ENCODE measurements at places on chromosomes 4 and X.

GRCh38 chr4:109994415-109994827, 81.7 kb downstream of the EGF start:
- DNase-seq, result no peak

GRCh38 chr4:182881914-182882313, 35.3 kb downstream of the DCTD start:
- no peak for DNase-seq

DNA sequence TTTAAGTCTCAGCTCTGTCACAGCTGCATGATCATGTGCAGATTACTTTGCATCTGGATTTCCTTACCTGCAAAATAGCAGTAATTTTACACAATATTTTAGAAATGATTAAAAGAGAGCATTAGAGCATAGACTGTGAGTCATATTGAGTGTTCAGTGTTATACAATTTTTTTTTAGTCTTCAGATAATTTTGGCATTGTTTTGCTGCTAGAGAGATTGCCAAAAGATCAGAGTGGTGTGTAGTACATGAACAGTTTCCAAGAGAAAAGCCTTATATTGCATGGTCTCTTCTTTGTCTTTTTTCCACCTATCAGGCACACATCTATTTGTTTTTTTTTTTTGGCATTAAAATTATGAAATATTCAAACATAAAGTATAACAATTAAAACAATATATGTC, 209.6 kb upstream of the TLL1 start:
- DNase-seq, result no peak

GRCh38 chr4:15901998-15902397, 36.5 kb downstream of the FGFBP1 start:
- no peak for DNase-seq

GRCh38 chr4:110042545-110043517, 130.1 kb downstream of the EGF start:
- no peak for DNase-seq

- no peak for DNase-seq
Observed at GRCh38 chr4:77001907-77002306, 52.4 kb downstream of the SEPTIN11 start.

DNA sequence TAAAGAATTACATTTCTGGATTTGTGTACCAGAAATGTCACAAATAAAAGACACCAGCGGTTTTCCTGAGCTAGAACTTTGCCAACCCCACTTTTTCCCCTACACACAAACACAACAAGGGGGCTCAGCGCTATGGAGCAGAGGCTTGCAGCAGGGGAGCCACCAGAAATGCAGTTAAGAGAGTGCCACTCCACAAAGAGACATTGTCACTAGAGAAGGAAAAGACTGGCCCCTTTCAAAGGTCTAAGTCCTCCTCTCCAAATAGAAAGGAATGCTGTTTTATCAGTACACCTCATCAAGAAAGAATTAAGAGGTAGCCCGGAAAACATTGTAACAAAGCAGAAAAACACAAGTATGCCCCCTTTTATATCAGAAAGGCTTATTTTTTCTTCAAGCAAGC, 419.5 kb downstream of the HNRNPD start:
- no peak for DNase-seq

GRCh38 chrX:119942173-119942819, 1.3 kb downstream of the NKAP start:
- no peak for DNase-seq

DNA sequence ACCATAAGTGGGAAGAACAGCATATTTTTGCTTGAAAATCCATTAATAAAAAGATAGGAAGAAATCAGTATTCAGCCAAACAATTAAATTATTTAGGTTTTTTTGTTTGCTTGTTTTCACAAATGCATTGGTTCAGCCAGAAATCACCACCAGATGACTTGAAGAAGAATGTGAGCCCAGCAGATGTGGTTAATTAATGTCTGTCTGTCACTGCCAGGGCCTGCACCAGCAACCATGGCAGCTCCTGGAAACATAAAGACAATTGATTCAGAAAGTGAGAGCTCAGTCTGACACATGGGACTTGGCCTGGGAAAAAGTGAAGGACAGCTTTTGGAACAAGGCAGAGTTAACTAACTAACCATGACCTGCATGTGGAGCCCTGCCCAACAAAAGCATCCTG, 74.0 kb downstream of the MAOB start:
- no peak for DNase-seq

- no peak for DNase-seq
Observed at GRCh38 chrX:65677954-65678469, 10.6 kb downstream of the MSN start.

- no peak for DNase-seq
Observed at GRCh38 chr4:106353786-106354185, 14.8 kb downstream of the GIMD1 start.

DNA sequence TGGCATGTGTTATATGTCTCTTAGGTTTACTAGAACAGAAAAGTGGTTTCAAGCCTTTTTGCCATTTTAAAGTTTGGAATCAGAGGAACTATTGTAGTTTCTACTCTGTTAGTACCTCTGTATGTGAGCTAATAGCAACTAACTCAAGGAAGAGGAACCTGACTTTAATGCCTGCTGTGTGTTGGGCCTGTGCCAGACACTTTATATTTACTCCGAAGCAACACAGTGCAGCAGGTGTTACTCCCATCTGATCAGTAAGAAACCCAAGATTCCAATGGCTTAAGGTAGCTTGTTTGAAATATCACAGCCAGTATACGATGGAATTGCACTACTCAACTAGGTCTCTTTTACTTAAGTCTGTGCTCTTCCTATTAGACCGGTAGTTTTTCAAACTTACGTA, 79.2 kb downstream of the USP9X start:
- DNase-seq, result no peak

DNA sequence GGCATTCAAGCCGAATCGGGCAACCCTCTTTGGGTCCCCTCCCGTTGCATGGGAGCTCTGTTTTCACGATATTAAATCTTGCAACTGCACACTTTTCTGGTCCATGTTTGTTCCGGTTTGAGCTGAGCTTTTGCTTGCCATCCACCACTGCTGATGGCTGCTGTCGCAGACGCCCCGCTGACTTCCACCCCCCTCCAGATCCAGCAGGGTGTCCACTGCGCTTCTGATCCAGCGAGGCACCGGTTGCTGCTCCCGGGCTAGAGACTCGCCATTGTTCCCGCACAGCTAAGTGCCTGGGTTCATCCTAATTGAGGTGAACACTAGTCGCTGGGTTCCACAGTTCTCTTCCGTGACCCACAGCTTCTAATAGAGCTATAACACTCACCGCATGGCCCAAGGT, 13.3 kb downstream of the ACOX3 start:
- no peak for DNase-seq

GRCh38 chr4:163109967-163110366, 56.7 kb downstream of the NAF1 start:
- no peak for DNase-seq

- no peak for DNase-seq
Observed at GRCh38 chr4:77355731-77356130, 198.7 kb downstream of the CCNG2 start.

- no peak for DNase-seq
Observed at GRCh38 chr4:52685316-52685715, 26.2 kb upstream of the USP46 start.

DNA sequence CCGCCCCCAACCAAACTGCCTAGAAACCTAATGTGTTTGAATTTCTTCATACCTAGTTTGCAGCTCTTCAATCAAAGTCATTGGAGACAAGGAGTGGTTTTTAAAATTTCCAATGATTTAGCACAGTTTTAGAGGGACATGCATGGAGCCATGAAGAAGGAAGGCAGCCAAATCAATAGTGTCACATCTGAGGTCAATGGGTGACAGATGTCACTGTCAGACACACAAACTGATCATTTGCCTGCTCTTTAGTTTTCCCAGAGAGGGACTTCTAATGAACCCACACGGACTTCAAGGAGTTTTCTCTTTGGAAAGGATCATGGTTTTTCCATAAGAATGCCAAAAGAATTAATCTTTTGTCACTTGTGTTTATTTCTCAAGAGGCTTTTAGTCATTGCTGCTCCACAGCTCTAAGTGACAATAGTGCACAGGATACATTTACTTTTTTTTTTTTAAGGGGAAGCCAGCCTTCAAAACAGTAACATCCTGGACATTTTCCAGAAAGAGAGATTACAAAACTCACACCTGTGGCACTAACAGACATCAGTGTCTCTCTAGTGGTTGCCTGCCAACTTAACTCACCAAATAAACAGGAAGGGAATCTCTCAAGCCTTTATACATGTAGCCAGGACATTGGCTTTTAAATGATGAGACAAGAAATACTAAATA, 251.1 kb upstream of the DIAPH2 start:
- DNase-seq, result no peak

- DNase-seq, result no peak
Observed at GRCh38 chrX:153829549-153829798, 870 bp downstream of the PDZD4 start.

DNA sequence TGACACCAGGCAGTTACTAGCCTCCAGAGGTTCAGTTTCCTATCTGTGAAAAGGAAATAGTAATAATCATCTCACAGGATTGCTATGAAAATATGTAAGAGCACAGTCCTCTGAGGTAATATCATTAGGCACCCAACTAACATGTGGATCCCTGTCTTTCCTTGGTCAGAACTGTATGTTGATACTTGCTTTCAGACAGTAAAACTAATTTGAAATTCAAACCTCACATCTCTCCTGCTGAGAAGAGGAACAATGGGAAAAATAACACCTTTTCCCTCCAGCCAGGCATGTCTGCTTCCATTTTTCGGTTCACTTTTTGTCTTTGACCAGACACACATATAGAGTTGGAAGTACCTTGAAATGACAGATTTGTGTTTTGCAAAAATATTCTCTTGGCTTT, 262.7 kb downstream of the IL15 start:
- no peak for DNase-seq
